Esophagus mucosa (tissue), 1 donor: ENCODE measurements at places on chromosomes 5 and 9. TPM values are rescaled to one million over a fixed set of nuclear protein-coding genes. Genes with fewer than 3 reads are reported as not detected.

The TMC1 gene
- total RNA-seq: 3.3 TPM

The TSC1 gene
- 22.6 TPM for total RNA-seq

The JAKMIP2 gene
- 0.12 TPM for total RNA-seq

The ALDH7A1 gene
- total RNA-seq: 118 TPM

The ATP10B gene
- total RNA-seq: 12.1 TPM

The DMGDH gene
- total RNA-seq: 0.60 TPM

The SPATA31A3 gene
- total RNA-seq: not detected

The AQP7 gene
- 1.7 TPM for total RNA-seq

DNA sequence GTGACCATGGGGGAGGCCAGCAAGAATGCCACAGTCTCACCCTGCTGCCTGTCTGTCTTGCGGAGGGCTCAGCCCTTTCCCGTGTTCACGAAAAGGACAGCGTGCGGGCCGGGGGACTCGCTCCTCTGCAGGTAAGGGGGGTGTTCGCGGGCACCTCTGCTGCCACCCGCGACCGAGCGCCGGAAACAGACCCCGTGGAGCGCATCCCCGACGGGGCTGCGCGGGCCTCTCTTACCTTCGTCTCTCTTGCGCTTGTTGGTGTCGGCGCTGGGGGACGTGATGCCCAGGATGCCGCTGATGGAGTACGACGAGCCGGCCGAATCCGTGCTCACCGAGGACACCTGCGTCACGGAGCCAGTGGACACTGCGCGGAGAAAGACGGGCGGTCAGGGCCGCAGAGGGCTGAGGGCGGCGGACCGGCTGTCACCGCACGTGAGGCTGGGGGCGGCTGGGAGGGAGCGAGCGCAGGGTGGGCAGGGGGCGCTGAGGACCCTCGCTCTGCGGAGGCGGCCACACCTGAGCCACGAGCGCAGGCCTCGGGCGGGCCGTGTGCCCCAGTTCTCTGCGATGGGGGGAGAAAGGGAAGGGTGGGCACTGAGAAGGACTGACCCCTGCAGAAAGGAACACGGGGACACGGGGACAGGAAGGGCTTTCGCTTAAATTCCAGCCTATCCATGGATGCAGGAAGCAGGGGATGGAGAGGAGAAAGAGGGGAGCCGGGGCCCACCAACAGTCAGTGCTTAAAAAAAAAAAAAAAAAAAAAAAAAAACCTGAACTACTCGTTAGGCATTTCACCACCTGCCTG, 31.5 kb downstream of the PAX5 start:
- peak; percentile 24 for ATAC-seq

- ATAC-seq: peak; percentile 85
Measured at GRCh38 chr5:151825445-151825844, 53.7 kb downstream of the G3BP1 start.

DNA sequence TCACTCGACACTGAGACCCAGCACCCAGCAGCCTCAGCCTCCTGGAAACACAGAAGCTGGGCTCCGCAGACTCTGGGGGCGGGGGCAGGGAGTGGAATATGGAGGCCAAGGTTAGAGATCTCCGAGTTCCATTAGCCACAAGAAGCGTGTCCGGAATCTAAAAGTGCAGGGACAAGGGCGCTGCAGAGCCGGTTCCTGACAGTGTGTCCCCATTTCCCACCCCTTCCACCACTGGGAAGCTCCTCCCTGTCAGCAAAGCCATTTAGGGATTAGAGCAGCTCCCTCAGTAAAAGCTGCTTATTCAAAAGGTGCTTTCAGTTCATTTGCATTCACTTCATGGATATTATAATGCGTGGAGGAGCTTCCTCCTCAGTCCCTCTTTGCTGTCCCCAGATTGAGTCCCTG, 74.1 kb upstream of the HSPA9 start:
- ATAC-seq: no peak

- peak; percentile 19 for ATAC-seq
Measured at GRCh38 chr5:180391276-180391675, 38.1 kb upstream of the GFPT2 start.

DNA sequence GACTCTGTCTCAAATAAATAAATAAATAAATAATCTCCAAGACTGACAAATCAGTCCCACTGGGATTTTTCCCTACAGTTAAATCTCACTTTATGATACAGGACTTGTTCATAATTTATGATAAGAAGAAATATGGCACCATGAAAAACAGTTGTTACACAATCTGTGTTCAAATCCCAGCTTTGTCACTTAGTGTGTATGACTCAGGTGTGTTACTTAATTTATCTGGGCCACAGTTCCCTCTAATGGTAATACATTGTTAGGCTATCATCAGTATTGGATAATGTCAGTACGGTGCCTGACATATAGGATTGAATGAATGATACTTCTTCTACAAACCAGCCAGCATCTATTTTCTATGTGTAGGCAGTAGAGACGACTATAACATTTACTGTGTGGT, 23.1 kb downstream of the SLC36A3 start:
- ATAC-seq: peak; percentile 69

- no peak for ATAC-seq
Measured at GRCh38 chr9:20297646-20298084, 324.6 kb downstream of the MLLT3 start.

- peak; percentile 73 for ATAC-seq
Measured at GRCh38 chr5:148342371-148343045, 7.1 kb downstream of the SPINK9 start.

DNA sequence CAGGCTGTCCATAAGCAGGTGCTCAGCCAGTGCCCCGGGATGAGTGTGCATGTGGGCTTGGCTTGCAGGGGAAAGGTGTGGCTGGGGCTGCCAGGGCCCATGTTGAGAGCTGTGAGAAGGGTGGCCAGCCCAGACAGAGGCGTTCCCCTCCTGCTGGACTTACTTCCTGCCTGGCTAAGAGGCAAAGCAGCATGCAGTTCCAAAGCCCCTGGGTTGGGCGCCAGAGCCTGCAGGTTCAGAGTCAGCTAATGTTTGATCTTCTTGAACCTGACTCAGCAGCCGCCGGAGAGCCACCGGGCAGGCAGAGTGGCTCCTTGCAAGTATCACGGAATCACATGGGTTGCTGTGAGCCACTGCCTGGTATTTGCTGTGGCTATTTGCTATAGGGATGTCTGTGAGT, 168.4 kb upstream of the MAP1B start:
- peak; percentile 96 for ATAC-seq

GRCh38 chr5:154801083-154801482, 45.9 kb downstream of the LARP1 start:
- ATAC-seq: no peak

DNA sequence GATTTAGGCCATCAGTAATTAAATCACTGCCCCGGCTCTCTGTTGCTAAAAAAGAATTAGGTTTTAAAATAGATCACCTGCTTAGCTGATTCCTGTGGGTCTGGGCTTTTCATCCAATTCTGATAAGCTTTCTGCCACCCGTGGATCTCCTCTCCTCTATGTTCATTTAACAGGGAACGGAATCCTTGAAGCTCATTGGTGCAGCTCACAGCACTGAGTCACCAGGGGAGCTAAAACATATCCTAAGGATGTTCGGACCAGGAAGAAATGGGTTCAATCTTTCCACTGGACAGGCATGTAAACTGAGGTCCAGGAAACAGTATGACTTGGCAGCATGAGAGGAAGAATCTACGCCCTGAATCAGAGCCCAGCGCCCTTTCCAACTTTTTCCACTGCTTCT, 267.1 kb upstream of the GRIA1 start:
- ATAC-seq: no peak

DNA sequence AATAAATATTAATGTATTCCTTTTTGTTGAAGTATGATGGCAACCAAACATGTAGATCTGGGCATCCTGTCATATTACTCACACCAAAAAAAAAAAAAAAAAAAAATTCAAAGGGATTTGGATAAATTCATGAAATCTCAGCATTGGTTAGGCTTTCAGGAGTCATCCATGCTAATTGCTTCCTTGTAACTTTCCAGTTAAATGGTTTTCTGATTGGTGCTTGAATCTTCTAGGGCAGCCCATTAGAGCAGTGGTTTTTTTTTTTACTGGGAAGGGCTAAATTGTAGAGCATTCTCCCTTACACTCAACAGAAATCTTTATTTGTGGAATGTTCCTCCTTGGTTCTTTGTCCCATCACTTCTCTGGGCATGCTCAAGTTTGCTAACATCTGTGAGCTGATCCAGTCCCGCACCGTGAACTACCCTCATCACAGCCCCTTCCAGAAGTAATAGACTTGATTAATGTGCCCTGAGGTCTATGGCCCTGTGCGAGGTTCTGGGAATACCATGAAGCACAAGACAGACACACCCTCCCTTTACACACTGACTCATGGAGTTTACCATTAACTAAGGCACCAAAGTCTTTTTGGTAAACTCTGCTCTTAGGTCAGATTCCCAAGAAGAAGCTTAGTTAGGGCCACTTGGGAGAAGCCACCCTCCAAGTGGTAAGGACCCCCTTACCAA, 56.0 kb downstream of the RGS3 start:
- ATAC-seq: peak; percentile 63

GRCh38 chr5:2721385-2722138, 29.9 kb downstream of the IRX2 start:
- ATAC-seq: no peak

- no peak for ATAC-seq
Measured at GRCh38 chr5:138064526-138064925, 19.3 kb upstream of the WNT8A start.

- no peak for ATAC-seq
Measured at GRCh38 chr5:17367256-17367840, 130.7 kb upstream of the TAF11L2 start.

DNA sequence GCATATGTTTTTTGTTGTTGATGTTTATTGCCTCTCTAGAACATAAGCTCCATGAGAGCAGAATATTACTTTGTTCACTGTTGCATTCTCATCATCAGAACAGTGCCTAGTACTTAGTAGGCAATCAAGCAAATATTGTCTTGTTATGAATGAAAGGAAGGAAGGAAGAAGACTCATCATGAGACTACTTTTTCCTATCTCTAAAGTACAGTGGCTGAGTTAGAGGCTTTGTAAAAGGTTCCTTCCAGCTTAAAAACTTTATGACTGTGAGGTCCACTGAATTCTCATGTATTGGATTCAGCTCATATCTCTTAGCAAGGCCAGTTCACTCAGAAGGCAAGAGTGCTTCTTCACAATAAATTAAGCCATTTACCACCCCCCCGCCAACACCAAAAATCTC, 171.8 kb upstream of the NR3C1 start:
- ATAC-seq: no peak

GRCh38 chr5:171596391-171596878, 177.0 kb downstream of the FGF18 start:
- ATAC-seq: peak; percentile 46

DNA sequence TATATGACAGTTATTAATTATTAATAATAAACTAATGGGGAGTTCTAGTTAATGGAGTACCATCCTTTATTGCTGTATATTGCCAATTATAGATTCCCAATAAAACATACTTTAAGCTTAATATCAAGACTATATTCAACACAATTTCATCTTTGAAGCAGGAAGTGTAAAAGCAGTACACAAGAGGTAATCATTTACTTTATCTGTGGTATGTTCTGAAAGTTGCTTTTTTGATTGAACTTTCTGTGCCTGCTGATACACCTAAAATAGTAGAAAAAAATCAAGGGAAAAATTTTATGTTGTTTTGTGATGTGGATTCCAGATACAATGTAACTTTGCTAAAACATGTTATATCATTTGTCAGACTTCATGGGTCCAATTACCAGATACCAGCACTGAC, 58.0 kb downstream of the ACO1 start:
- no peak for ATAC-seq

DNA sequence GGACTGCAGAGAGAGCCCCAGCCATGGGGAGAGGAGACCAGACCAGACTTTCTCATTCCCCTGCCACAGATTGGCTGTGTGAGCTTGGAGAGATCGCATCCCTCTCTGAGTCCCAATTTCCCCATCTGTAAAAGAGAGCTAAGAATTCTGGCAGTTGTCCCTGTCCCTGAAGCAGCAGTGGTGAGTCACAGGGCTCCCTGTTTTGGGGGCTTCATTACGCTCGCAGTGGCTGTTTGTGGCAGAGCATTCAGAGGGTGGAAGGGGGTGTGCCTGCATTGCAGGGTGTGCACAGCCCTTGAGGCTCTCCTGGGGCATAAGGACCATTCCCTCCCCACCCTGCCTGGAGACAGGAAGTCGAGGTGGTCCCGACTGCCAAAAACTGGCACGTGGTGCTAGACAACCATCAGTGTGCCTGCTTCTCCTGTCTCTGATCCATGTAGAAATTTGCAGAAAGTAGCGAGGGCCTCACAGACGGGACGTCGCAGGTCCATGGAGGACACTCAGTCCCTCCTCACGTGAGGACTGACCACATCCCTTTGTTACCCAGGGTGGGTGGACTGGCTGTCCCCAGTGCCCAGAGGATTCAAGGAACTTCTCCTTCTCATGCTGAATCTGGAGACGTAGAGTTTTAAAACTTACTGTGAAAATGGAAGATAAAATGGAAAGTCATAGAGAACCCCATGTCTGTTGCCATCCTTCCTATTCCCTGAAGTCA, 35.3 kb downstream of the HRH2 start:
- ATAC-seq: no peak

DNA sequence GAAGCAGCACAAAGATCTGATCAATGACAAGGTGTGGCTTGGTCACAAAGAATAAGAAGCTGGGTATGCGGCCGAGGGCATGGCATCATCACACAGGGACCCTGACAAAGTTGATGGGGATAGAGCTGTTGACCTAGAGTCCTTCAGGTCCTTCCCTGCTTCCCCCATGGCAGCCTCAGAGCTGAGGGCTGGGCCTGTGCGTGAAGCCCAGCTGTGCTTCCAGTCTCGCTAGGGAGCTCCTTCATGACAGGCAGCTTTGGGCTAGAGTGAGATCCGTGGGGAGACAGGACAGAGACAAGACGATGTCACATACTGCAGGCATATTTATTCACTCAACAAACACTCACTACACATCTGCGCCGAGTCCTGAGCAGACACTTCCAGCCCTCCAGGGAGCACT, 56.4 kb upstream of the NEURL1B start:
- ATAC-seq: no peak

DNA sequence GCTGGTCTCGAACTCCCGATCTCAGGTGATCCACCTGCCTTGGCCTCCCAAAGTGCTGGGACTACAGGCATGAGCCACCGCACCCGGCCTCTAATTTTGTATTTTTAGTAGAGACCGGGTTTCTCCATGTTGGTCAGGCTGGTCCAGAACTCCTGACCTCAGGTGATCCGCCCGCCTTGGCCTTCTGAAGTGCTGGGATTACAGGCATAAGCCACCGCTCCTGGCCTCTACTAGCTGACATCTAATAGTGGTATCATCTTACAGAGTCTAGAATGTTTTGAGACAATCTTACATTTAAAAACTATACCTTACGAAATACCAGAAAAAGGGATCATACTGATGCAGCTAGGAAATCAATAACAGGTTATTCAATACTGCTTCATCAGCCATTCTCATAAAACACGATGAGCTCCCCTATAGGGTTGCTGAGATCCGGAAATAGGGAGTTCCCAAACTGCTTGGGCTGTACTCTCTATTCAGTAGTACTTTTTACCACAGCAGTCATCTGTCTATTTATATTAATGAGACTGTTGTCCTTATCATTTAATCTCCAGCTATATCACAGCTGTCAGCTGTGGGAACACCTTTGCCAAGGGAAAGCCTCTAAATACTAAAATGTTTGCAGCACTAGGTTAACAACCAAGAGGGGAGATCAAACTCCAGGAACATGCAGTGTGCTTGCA, 8.1 kb upstream of the UBE2D2 start:
- ATAC-seq: no peak
